ENCODE measurements at places on chromosomes 3 and 15. TPM values are rescaled to one million over a fixed set of nuclear protein-coding genes. Genes with fewer than 3 reads are reported as not detected.

GRCh38 chr15:98806275-98806895, 158.0 kb downstream of the IGF1R start:
- no peak for DNase-seq

PAQR5 gene
- 0.63 TPM for total RNA-seq

- DNase-seq = no peak
These were observed 46.5 kb downstream of the BBS4 start for GRCh38 chr15:72732516-72732915.

GRCh38 chr15:70226337-70226980, 128.7 kb upstream of the TLE3 start:
- no peak for DNase-seq

Measured in left ventricle myocardium inferior (tissue), 1 donor.